ENCODE measurements at places on chromosomes 7 and 10. TPM values are rescaled to one million over a fixed set of nuclear protein-coding genes. Genes with fewer than 3 reads are reported as not detected.
A peak's percentile ranks its signal among the peaks of the same experiment; 100 is the strongest.

DNA sequence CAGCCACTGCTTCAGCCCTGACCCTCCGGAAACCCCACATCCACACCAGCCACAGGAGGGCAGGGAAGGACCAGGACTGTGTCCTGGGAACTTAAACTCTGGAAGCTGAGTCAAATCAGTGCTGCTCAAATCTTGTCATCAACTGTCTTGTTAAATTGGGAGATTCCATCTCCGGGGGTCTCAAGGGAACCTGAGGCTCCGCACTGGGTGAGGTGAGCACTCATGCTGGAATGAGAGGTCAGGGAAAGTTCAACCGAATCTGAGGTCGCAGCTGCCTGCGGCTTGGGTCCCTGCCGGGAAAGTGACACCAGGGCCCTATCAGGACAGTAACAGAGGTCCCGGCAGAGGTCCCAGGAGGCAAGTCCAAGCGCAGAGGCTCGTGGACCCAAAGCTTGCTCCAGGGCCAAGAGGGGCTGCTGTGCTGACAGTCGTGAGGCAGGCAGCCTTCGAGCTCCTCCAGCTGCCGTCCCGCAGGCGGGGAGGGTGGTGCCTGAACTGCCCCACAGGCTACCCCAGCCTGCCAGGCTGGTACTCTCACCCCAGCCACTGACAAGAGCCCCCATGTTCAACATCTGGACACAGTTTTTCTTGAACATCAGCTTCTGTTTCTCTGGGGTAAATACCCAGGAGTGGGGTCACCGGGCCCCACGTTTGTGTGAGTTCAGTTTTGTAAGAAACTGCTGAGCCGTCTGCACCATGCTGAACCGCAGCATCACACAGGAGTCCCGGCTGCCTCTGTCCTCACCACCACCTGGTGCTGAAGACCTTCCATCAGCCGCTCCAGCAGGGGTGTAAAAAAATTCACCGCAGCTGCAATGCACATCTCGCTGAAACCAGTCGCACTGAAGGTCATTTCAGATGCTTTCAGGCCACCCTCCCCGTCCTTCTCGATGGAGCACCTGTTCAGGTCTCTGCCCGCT lies 101.0 kb downstream of the DIP2C start:
- no peak for DNase-seq

DNA sequence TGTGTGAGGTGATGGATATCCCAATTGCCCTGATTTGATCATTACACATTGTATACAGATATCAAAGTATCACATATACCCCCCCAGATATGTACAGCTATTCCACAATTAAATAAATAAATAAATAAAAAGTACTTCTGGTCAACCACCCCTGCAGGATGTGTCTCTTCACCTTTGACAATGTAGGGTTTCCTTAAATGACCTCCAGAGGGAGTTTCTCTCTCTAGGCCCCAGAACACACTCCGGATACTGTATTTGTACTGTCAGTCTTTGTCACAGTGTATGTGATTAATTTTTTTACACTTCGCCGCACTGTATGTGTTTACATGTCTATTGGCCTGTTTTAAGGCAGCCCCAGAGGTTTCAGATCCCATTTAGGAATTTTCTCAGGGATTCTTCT lies 123.6 kb downstream of the ADCYAP1R1 start:
- DNase-seq = no peak

DNA sequence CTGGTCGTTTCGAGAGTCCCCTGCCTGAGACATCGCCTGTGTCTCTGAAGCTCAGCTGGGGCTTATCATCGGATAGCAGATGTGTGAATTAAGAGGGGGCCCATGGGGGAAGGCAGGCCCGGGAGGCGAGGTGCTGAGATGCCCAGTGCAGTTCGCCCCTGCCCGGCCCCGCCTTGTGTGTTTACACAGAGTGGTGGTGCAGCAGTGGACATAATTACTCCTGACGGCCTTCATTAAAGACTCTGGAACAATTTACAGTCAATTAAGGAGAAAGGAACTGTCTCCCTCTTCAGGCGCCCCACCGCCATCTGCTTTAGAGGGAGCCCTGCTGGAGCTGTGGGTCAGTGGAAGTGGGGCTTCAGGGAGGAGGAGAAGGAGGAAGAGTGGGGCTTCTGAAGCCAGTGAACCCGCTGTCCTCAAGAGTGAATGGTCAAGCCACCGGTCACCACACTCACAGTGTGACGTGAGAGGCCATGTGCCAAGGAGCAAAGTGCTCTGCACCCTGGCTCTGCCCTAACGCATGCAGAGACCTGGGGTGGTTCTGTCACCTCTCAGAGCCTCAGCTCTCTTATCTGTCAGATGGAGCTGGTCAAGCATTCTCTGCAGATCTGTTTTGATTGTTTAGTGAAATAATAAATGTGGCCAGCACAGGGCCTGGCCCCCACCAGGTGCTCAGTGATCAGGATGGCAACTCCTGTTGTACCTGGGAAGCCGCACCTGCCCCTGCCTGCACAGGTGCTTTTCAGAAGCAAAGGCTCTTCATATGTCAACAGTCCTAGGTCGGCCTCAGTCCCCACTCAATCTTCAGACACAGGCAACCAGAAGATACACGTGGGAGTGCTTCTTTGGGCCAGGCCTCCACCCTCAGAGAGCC lies 65.6 kb downstream of the CDH23 start:
- no peak for DNase-seq

WDR37 gene
- total RNA-seq = 10.7 TPM

DNA sequence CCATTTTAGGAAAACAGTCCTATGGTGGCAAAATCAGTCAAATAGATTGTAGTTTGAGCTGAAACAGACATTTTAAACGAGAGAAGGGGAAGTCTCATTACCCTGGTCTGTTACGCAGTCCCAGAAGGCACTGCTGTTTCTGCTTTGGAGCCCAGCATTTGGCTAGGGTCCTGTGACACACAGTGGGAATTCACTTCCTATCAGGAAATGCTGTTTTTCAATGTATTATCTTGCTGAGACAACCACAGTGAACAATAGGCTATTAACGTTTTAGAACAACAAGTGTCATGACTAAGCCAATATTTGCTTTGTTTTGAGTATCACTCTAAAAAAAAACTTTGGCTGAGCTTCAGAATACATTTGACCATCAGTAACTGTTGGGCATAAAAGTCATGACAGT lies 74.1 kb downstream of the ADD3 start:
- peak; percentile 70 for DNase-seq

- no peak for DNase-seq
Measured at GRCh38 chr7:15215616-15216015, 313.1 kb upstream of the DGKB start.

DNA sequence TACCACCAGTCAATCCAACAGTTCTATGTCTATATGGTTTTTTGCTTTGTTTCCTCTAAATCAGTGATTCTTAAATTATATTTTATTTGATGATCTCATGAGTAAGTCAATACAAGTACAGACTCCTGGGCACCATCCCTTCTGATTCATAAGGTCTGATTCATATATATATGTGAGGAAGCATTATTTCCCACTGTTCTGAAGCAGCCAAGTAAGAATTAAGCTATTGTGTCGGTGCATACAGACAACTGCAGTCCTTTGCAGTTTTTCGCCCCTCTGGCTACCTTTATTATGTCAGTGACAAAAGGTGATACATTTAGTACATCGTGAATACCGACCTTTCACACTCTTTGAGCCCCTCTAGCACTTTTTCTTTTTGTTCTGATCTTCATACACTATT lies 1079.6 kb upstream of the C7orf33 start:
- DNase-seq = no peak

GRCh38 chr7:96055717-96056116 lies 266.2 kb downstream of the SLC25A13 start:
- DNase-seq = no peak

DNA sequence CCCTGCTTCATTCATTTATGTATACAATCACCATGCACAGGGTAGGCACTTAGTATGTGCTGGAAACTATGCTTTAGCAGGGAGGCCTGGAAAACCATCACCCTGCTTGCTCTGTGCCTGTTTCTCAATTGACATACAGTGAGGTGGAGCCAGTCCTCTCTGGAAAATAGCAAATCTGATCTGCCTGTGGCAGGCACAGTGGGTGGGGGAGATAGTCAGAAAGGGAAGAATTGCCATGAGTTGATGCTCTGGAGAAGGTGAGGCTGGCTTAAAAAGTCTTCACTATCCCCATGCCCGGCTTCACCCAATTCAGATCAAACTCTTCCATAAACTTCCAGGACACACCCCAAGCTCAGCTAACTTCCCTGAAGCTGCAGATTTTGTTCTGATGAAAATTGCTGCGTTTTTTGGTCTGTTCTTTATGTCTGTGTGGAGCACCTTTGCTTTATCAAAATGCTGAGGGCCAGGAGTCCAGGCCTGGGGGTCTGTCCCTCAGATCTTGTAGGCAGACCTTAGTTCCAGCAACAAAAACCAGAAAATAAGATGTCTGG lies 84.8 kb downstream of the ANK3 start:
- DNase-seq = peak; percentile 60

DNA sequence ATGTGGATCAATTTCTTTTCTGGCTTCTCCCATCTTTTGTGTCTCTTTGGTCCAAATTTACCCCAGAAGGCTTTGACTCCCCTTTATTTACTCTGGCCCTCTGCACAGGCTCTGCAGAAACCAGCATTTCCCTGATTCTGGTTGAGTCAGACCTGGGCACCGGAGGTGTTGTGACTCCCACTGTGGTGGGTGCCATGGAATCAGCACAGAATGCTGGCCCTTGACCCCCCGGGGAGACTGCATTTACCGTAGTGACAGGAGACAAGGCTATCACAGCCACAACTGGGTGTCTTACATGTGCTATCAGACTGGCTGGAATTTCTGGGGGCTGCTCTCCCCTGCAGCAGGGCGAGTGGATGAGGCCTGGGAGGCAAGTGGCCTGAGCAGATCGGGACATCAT lies 37.6 kb downstream of the PLXDC2 start:
- peak; percentile 54 for DNase-seq

- DNase-seq = no peak
Measured at GRCh38 chr10:127889605-127890195, 3.0 kb downstream of the CLRN3 start.

CFAP43 gene
- 2.5 TPM for total RNA-seq

- no peak for DNase-seq
Measured at GRCh38 chr7:106423111-106423510, 138.3 kb upstream of the NAMPT start.

- DNase-seq = no peak
Measured at GRCh38 chr10:79068203-79068561, 584 bp upstream of the ZMIZ1 start.

GRCh38 chr10:67050415-67050814 lies 124.6 kb downstream of the LRRTM3 start:
- no peak for DNase-seq

DNA sequence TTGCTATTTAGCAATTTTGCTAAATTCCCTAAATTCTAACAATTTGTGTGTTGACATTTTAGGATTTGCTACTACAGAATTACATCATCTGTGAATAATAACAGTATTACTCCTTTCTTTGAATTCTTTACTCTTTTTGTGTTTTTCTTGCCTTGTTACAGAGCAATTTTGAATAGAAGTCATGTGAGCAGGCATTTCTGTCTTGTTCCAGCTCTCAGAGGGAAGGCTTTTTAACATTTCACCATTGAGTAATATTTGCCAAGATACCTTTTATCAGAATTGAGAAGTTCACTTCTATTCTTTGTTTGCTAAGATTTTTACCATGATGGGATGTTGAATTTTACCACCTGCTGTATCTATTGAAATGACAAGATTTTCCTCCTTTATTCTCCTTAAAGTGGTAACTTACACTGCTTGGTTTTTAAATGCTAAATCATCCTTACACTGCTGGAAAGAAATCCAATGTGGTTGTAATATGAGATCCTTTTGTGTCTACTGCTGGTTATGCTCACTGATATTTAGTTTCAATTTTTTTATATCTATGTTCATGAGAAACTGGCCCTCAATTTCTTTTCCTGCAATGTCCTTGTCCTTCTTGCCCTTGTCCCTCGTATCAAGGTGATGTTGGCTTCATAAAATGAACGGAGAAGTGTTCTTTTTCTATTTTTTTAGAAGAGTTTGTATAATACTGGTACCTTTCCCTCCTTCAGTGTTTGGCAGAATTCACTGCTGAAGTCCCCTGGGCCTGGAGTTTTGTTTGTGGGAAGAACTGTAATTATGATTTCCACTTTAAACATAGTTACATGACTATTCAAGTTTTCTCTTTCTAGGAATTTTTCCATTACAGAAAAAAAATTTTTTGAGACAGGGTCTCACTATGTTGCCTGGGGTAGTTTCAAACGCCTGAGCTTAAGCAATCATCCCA lies 50.3 kb upstream of the ATP6V0A4 start:
- no peak for DNase-seq

INMT gene
- total RNA-seq = 1.4 TPM

PTPN20 gene
- total RNA-seq = 0.61 TPM

CTAGE8 gene
- not detected for total RNA-seq

DNA sequence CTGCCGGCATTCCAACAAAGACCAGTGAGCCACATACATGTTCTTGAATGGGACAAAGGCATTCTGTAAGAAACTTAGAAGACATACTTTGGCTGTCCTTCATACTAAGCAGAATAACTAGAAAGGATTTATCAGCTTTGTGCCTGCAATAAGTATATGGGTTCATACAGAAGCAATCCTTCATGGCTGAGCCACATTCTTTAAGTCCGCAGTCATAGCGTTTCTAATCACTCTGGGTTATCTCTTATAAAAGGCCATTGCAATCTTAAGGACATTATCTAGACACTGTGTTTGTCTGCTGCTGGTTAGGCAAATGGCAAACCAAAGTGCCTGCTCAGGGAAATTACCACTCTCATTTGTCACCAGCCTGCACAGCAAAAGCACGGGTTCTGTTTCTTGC lies 488.4 kb downstream of the ACTR3B start:
- no peak for DNase-seq

COL17A1 gene
- 2.2 TPM for total RNA-seq

GRCh38 chr10:6390213-6390845 lies 187.6 kb downstream of the PFKFB3 start:
- no peak for DNase-seq

- no peak for DNase-seq
Measured at GRCh38 chr7:128951296-128951695, 13.6 kb downstream of the IRF5 start.

GRCh38 chr10:128929767-128930166 lies 537.3 kb upstream of the MGMT start:
- no peak for DNase-seq

DNA sequence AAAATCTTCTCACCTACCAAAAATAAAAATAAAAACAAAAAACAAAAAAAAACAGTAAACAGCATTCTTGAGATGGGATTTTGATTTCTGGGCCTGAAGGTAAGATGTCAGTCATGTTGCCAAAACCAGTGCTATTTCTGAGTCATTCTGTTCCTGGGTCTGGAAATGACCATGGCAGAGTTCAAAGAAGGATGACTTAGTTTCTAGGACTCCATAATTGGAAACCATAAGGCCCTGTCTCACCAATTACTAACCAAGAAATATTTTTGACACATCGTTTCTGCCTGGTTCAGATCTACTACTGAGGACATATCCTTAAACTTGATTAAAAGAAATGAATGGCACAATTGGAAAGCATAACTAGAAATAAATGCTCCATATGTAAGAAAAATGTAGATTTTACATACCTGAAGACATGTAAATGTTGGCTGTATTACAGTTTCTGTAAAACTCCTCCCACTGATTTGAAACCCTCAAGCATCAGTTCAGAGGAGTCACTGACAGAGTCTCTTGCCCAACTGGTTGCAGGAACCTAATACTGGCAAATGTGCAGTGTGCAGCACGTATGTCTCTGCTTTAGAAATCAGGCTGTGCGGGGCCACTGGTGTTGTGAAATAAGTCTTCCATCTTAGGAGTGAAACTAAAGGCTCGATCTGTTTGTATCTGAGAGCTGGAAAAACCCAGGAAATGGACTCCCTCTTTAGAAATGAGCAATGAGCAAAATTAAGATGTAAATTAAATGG lies 84.8 kb upstream of the EGR2 start:
- no peak for DNase-seq
